Activated naive CD8-positive, alpha-beta T cell treated with anti-CD3 and anti-CD28 coated beads for 36 hours (primary cell): ENCODE measurements at places on chromosomes 12 and 14. TPM values are rescaled to one million over a fixed set of nuclear protein-coding genes. Genes with fewer than 3 reads are reported as not detected.

Gene KLHDC1
- 1.2 TPM for total RNA-seq

Gene ADAM21
- 0.24 TPM for total RNA-seq

Gene LAG3
- total RNA-seq, result 64.8 TPM

DNA sequence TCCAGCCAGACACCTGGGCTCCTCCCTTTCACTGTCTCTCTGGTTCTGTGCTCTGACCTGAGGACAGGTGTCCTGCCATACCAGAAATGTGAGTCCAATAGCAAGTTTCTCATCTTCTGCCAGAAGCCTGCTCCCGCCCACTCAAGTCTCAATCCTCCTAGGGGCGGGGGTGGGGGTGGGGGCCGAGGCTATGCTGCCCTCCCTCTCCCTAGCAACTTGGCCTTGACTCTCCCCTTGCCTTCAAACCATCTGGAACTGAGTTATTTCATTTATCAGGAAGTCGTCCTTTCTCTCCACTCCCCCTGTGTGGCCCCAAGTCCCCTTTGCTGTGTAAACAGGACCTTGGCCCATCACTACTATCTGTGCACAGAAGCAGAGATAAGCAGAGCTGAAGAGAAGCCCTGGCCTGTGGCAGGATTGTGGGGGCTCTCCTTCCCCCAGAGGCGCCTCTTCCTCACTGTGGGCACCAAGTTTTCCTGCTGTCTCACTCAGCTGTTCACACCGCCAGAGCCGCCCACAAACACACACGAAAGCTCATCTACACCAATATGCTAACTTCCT, 117.1 kb downstream of the DPF3 start:
- DNase-seq, result no peak

GRCh38 chr12:39095636-39096330, 190.4 kb upstream of the CPNE8 start:
- no peak for DNase-seq

GRCh38 chr12:5260086-5260485, 171.8 kb upstream of the NTF3 start:
- no peak for DNase-seq

GRCh38 chr12:30155001-30155730, 371.4 kb upstream of the TMTC1 start:
- no peak for DNase-seq

DNA sequence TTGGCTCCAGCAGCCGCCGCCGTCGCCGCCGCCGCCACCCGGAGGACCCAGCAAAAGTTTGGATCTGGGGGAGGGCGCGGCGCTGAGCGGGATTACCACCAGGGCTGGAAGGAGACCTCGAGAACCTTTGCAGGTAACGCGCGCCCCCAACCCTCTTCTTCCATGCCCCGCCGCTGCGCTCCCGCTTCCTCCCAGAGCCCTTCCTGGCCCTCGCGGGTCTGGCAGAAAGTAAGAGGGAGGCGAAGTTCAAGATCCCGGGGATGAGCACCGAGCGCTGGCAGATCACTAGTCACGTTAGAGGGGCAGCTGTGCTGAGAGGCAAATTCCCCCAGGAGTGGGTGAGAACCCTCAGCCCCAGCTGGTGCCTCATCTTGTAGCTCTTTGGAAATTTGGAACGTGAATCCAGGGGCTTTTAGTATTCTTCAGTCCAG, 3.9 kb downstream of the FLRT2 start:
- no peak for DNase-seq

DNA sequence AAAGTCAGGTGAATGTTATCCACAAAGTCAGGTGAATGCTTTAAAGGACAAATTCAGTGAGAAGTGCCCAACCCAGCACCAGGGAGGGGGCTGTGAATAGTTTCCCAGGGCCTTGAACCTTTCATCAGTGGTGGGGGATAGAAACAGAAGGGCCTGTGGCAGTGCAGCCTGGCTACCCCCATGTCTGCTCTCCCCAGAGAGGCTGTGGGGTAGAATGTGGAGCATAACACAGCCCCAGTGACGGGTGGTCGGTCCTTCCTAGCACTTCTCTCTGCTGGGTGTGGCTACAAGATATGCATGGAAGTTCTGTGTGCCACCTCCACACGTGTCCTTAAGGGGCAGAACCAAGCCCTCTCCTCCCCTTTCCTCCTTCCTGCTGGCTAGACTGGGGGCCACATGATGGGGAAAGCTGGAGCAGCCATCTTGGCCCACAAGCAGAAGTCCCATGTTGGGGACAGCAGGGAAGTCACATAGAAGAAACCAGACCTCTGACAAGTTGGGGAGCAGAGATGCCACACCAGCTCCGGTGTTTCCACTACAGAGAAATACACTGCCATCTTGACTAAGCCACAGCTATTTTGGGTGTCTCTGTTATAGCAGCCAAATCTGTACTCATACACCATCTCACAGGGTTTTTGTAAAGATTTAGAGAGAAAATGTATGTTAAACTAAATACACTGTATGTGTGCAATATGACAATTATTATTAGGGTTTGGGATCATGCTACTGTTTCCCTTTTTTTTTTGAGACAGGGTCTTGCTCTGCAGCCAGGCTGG, 17.0 kb downstream of the RITA1 start:
- DNase-seq, result no peak

DNA sequence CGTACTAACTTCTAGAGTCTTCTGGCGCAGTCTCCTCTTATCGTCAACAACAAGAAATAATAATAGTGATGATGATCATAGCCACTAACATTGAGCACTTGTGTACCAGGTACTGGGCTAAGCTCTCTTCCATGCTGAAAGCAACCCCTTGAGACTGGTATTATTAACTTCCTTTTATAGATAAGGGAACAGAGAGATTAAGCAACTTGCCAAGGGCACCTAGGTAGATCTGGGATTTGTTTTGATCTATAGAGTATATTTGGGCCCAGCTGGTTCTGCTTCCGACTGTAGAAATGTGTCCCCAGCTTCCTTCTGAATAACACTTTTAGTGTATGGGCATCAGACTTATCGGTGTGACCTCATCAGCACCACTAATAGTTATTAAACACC, 1.1 kb upstream of the ZNF219 start:
- no peak for DNase-seq

DNA sequence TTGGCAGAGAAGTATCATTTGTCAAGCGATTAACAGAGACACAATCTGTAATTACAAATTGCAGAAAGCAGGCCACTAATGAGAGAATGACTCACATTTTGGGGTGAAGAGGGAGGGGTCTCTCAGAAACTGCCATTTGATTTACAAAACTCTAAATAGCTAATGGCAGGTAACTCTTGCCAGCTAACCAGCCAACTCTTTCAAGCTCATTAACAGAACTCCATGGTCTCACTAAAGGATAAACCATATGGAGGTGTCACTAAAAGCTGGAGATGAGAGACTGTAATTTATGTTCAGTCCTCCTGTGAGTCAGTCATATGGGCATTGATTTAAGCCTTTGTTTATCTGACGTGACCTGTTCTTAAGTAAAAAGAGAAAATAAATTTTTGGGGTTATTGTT, 336.4 kb downstream of the FOXG1 start:
- no peak for DNase-seq

DNA sequence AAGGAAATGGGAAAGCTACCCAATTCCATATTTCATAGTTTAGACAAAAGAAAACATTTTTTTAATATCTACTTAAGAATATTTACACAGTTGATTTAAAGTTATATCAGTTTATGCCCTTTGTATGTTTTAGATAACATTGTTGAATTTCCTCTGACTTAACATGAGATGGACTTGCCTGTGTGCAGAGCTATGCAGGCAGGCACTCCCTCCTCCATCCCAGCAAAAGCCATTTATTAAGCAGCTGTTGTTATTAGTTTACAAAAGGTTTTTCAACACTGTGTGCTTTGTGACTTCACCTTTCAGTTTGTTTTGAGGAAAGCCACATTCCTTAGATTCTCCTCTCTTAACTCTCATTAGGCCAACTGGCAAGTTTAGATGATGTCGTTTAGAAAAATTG, 337.5 kb upstream of the PDE3A start:
- DNase-seq, result no peak

DNA sequence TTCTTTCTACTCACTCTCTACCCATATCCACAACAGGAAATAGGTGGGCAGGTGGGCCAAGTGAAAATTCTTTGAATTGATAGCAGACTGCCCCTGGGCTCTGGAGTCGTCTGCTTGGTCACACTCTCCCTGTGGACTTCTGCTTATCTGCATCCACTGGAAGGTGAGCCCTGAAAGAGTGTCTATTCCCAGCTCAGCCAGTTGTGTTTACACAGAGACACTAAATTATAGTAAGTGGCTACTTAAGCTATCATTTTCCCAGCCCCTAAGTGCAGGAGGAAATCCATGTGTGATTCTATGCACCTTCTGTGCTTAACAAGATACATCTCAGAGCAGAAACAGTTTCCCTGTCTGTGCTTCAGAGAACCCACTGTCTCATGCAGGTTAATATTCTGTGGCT, 338.4 kb downstream of the FUT8 start:
- DNase-seq, result no peak

GRCh38 chr12:122159882-122160281, 14.1 kb downstream of the IL31 start:
- DNase-seq, result no peak

DNA sequence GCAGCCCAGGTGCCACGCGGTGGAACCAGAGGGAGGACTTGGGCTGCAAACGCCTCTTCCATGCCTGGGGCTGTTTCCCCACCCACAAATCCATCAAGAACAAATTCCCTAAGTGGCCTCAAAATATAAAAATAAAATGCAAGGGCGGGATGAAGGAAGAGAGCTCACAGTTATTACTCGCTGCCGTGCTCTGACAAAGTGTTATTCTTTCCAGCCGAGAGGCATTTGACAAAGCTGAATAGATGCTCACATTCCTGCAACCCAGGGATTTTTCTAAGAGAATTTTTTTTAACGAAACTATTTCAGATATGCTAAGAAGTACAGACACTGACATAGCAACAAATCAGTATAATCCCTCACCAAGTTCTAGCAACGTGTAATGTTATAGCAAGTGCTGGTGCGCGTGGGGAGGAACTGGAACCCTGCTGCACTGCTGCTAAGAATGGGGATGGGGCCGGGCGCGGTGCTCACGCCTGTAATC, 70.7 kb downstream of the SCARB1 start:
- no peak for DNase-seq

- no peak for DNase-seq
Measured at GRCh38 chr12:18472806-18473205, 211.5 kb downstream of the PIK3C2G start.

DNA sequence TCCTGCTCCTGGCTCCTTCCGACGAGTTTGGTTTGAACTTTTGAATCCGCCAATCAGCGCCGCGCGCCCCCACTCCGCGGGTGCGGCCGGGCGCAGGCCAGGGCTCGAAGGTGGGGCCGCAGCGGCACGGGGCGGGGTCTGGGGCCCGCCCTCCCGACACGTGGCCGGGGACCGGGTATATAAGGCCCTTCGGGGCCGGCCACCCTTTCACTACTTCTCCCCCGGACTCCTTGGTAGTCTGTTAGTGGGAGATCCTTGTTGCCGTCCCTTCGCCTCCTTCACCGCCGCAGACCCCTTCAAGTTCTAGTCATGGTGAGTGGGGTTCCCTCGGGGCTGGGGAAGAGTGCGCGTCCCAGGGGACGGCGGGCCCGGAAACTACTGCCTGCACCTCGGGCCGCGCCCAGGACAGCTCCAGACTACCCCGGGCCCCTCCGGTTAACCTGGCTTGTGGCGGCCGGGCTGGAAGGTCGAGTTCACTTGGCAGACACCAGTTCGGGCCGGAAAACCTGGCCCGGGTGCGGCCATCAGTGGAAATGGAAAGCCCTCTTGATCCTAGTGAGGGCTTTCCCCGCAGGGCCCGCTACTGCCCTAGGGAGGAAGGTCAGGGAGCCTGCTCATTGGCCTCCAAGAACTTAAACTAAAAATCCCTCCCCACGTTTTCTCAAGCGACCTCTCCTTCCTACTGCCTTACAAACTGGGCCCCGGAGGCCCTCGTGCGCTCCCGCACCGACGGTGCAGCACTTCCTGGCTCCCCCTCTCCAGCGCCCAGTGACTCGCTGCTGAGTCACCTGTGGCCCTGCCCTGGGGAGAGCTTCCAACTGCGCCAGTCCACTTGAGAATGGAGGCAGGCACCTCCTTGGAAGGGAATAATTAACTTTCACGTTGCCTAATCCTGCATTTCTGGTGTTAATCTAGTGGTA, at the start of gene TUBA1C:
TSS of gene TUBA1C (plus strand) at position 210 of the 920 bp plus-strand sequence. CDS start at position 310, 100 bp downstream.
- DNase-seq, result peak; percentile 96

- DNase-seq, result no peak
Measured at GRCh38 chr12:30457621-30458289, 237.9 kb downstream of the IPO8 start.

DNA sequence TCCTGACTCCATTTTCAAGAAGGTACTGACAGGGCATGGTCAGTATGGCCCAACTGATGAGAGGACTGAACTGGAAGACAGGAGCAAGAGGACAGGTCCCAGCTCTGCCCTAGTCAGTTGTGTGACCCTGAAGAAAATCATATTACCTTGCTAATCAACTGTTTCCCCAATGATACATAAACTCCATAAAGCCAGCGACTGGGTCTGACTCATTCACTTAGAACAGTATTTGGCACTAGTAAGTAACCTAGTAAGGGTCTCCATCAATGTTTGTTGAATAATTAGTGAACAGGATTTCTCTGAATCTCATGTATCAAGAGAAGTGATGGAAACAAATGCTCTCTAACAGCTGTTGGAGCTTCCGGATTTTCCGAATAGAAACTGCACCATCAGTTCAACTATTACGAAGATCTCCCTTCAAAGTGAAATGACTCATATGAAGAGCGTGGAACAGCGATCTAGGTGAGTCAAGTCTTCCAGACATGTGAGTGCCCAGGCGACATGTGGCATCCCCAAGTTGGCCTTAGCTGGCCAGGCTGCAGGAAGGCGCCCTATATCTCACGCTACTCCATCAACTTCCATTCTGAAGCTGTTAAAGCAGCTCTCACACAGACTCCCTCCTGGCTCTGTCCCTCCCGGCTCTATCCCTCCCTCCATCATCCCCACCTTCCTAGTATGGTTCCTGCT, 94.5 kb downstream of the TTC7B start:
- DNase-seq, result peak; percentile 3

GRCh38 chr14:53306911-53307310, 153.8 kb upstream of the DDHD1 start:
- DNase-seq, result no peak

DNA sequence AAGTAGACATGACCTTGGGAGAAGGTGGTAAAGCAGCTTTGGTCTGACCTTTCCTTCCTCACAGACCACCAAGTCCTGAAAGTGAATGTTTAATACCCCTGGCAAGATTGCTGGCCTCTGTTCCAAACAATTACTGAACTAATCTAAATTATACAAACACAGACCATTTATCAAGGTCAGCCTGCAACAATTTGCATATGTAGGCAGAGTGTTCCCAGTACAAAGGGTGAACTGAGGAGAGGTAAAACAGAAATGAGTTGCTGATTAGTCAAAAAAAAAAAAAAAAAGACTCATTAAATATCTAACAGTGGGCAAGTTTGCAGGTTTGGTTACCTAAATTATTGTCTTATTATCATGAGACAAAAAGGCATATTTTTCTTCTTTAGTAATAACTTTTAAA, 506.5 kb downstream of the TMEM117 start:
- no peak for DNase-seq

DNA sequence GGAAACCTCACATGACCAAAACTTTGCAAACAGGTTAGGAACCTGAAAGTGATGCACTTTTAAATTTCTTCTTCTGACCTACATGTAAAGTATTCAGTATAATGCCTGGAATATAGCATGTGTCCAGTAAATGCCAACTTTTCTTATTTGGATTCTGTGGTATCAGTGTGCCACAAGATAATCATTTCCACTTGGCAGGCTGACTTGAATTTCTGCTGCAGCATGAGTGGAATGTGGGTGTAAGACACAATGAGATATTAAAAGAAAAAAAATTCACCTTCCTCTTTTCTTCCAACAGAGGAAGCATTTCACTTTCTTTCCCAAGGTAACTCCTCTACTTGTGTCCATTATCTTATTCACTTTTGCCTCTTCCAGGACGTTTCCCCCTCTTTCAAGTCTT, 141.9 kb upstream of the PRKD1 start:
- no peak for DNase-seq
